ENCODE measurements at places on chromosomes 1 and 21.

DNA sequence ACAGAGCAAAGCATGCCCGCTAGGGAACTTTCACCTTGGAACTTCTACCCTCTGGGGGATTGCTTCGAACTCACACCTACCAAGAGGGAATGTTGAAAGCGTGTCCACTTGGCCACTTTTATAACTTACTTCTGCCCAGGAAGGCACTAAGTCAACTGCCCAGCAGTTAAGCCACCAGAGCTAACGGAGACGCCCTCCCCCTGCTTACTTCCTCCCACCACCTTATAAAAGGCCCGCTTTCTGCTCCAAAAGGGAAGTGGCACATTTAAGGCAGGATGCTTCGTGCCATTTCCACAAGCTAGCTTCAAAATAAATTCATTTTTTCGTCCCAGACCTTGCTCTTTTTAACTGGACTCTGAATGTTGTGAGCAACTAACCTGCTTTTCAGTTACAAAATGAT, 3.2 kb upstream of the AK2 start:
- DNase-seq = peak; percentile 26

DNA sequence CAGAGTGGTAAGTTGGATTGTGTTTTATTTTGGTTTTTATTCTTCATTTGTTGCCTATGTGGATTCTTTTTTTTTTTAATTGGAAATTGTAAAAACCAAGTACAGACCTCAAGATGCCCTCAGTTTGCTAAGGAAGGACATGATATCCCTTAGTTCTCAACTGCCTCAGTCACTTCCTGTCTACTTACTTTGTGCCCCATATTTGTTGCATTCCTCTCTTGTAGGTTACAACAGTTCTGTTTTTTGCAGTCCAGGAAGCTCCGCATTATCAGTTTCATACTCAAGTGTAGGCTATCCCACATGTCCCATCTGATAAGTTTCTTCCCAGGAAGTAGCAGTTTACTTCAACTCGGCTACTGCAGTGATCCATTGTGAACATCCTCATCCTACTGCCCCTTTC, 82.0 kb downstream of the RPAP2 start:
- DNase-seq = no peak

DNA sequence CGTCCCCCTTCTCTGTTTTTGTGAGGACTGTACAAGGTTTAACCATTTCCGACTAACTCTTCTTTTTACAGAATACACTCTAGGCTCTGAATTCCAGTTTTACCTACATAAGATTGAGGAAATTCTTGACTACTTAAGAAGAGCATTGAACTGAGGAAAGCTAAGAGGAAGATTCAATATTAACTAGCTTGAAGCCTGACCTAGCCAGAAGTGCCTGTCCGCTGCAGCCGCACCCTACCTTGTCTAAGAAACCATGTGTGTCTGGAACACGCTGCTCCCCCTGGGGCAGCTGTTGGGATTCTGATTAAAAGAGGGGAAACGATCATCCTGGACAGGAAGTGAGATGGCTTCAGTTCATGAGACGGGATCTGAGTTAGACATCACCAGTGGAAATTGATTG, 28.9 kb downstream of the CA6 start:
- DNase-seq = no peak

DNA sequence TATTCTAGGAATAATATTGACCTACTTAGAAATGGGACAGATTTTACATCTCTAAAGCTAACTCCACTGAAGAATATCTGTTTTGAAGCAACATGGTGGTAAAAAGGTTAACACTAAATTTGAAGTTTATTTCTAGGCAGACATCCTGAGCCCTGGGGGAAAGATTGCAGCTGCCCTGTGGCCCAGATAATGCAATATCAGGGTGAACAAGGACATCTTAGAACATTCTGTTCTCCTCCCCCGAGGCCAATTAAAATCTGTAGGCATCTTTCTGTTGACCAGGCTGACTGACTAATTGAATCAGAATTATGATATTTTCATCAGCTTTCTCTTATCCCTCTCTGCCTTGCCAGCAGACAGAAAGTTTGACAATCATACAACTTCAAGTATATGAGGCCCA, 149.8 kb upstream of the DUSP10 start:
- DNase-seq = no peak

GRCh38 chr1:117540532-117540931, 65.3 kb upstream of the TENT5C start:
- DNase-seq = no peak

- no peak for DNase-seq
Measured at GRCh38 chr1:94119796-94120569, 965 bp downstream of the ABCA4 start.

- DNase-seq = no peak
Measured at GRCh38 chr1:85427331-85427730, 37.6 kb downstream of the DDAH1 start.

GRCh38 chr1:2529784-2530512, at the start of gene HES5:
Gene HES5, minus strand, starts transcription at chr1:2530263. Its CDS starts 99 bp downstream, at chr1:2530164.
- no peak for DNase-seq

- no peak for DNase-seq
Measured at GRCh38 chr1:200938955-200939354, 44.3 kb downstream of the INAVA start.

DNA sequence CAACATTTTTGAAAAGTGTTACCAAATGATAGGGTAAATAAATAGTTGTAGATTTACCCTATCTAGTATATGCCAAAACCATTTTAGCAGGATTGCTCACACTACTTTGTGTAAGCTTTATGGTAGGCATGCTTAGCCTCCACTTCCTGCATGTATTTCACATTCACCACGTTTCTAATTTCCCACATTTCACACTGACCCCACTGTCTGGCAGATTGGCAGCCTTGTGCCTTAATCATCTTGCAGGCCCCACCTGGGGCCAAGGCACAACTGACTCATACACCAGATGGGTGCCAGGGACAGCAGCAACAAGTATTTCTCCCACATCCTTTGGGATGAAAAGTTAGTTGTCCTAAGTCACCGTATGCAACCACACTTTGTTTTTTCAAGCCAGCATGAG, 21.2 kb upstream of the CENPF start:
- no peak for DNase-seq

DNA sequence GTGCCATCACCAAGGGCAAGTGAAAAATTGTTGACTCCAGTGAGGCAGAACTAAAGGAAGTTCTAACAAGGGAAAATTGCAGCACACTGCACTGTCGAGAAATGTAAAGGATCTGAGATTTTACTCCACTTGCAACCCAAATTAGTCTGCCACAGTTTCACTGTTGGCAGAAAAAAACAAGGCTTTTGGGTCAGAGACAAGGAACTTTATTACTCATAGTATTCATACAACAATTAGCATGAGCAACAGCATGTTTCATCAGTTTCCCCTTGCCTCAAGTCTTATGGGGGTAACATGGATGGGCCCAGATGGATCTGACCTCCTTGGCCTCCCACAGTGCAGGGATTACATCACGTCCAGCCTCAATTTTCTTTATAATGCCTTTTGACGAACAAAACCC, 125.3 kb downstream of the LTN1 start:
- no peak for DNase-seq

DNA sequence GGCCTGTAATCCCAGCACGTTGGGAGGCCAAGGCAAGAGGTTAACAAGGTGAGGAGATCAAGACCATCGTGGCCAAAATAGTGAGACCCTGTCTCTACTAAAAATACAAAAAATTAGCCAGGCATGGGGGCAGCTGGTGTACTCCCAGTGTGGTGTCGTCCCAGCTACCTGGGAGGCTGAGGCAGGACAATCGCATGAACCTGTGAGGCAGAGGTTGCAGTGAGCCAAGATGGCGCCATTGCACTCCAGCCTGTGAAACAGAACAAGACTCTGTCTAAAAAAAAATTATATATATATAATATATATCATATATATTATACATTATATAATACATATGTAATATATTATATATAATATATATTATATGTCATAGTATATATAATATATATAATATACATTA, 249.2 kb upstream of the TPTE start:
- DNase-seq = no peak

DNA sequence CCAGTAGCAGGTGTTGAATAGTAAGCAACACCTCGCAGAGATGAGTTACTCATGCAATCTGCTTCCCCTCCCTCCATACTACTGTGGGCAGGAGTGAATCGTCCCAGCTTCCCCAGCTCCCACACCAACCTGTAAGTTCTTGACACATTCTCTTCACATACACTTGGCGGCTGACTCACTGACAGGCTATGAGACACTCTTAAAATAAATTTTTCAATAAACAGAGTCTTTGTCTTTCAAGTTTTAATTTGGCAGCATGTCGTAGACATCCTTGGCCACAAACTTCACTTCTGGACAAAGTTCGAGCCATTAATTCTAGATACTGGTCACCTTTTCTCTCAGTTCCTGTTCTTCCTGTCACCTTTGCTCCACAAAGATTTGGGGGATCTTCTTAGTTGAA, 290.7 kb downstream of the TM2D1 start:
- DNase-seq = no peak
